ENCODE measurements at places on chromosomes 12 and 14. TPM values are rescaled to one million over a fixed set of nuclear protein-coding genes. Genes with fewer than 3 reads are reported as not detected.

DNA sequence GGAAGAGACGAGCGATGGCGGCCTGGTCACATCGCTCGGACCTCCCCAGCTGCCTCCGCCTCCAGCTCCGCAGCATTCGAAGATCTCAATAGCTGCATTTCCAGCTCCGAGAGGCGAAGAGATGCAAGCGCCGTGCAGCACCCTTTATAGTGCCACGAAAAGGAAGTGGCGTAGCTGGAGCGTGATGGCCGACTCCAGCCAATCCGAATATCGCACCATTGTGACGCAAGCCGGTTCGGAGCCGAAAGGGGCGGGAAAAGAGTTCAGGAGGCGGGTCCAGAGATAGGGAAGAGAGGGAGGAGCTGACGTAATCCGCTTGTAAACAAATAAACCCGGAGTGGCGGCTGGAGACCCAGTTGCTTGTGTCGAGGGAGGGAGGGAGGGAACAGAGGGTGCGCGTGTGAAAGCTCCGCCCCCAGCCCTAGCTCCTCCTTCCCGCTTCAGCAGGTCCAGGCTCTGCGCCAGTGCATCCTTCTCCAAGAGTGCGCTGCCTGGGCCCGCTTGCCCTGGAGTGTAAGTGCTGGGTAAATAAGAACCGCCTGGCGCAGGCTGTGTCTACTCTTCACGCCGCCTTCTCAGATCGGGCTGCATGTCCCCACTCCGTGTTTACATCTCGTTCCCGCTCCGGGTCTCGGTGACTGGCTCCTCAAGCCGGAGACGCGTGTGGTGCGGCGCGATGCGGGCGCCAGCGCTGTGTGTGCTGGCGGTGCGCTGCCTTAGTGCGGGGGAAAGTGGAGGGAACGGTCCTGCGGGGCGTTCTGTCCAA, at the start of gene BTG1:
Gene BTG1 (minus strand): TSS at position 116 of the 766 bp plus-strand sequence. CDS start 311 bp downstream, outside the sequence.
- H3K27me3 ChIP-seq: no peaks in the 10 kb centered on the region
- H3K4me1 ChIP-seq: no peaks in the 10 kb centered on the region

GRCh38 chr14:101963052-101963451, 1.3 kb upstream of the DYNC1H1 start:
- no peak for DNase-seq
- H3K27ac ChIP-seq: no peak overlapping the region
- H3K4me3 ChIP-seq: no peak overlapping the region
- no peaks in the 10 kb centered on the region for H3K27me3 ChIP-seq
- peaks cover 4% of the 10 kb centered on the region for H3K4me1 ChIP-seq

DNA sequence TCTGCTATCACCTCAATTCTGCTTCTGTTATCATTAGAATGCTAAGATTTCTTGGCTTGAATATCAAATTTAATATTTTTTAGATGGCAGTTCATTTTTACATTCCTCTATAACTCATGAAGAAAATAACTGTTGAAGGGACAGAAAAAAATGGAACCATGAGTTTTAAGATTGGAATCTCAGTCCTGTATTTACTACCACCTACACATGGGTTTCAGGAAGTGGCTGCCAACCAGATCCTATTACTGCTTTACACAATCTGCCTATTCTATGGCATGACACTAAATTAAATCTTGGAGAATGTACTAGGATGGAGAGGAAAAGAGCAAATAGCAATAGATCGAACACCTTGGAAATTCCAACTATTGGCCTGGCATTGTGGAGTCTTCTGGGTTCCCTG, 140.8 kb downstream of the DUSP6 start:
- no peak for DNase-seq
- H3K4me3 ChIP-seq: no peak overlapping the region
- no peaks in the 10 kb centered on the region for H3K27me3 ChIP-seq
- no peaks in the 10 kb centered on the region for H3K36me3 ChIP-seq

The SLC10A1 gene
- not detected for total RNA-seq

The KRT73 gene
- total RNA-seq: not detected

The AQP2 gene
- 0.11 TPM for total RNA-seq

GRCh38 chr14:56004786-56005185, 113.4 kb upstream of the PELI2 start:
- no peaks in the 10 kb centered on the region for H3K36me3 ChIP-seq
- H3K4me1 ChIP-seq: peaks cover 2% of the 10 kb centered on the region
- H3K27me3 ChIP-seq: no peaks in the 10 kb centered on the region
- peak overlapping the region; percentile 61 for H3K27ac ChIP-seq
- peak overlapping the region; percentile 17 for H3K4me3 ChIP-seq

DNA sequence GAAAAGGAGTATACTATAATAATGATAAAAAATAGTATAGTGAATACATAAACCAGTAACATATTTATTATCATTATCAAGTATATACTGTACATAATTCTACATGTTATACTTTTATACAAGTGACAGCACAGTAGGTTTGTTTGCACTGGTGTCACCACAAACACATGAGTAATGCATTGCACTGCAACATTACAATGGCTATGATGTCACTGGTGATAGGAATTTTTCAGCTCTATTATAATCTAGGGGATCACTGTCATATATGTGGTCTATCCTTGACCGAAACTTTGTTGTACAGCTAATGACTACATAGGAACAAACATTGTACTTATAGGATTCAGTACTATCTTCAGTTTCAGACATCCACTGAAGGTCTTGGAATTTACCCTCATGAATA, 165.8 kb upstream of the SYT1 start:
- H3K4me3 ChIP-seq: no peak overlapping the region
- no peak for DNase-seq
- H3K27me3 ChIP-seq: no peaks in the 10 kb centered on the region
- H3K36me3 ChIP-seq: no peaks in the 10 kb centered on the region
- H3K4me1 ChIP-seq: no peaks in the 10 kb centered on the region

GRCh38 chr12:130770413-130771028, 54.4 kb upstream of the RIMBP2 start:
- no peak overlapping the region for H3K27ac ChIP-seq
- no peak overlapping the region for H3K4me3 ChIP-seq
- no peaks in the 10 kb centered on the region for H3K4me1 ChIP-seq
- H3K36me3 ChIP-seq: no peaks in the 10 kb centered on the region
- DNase-seq: no peak
- no peaks in the 10 kb centered on the region for H3K27me3 ChIP-seq

The PTPRQ gene
- total RNA-seq: 0.30 TPM

DNA sequence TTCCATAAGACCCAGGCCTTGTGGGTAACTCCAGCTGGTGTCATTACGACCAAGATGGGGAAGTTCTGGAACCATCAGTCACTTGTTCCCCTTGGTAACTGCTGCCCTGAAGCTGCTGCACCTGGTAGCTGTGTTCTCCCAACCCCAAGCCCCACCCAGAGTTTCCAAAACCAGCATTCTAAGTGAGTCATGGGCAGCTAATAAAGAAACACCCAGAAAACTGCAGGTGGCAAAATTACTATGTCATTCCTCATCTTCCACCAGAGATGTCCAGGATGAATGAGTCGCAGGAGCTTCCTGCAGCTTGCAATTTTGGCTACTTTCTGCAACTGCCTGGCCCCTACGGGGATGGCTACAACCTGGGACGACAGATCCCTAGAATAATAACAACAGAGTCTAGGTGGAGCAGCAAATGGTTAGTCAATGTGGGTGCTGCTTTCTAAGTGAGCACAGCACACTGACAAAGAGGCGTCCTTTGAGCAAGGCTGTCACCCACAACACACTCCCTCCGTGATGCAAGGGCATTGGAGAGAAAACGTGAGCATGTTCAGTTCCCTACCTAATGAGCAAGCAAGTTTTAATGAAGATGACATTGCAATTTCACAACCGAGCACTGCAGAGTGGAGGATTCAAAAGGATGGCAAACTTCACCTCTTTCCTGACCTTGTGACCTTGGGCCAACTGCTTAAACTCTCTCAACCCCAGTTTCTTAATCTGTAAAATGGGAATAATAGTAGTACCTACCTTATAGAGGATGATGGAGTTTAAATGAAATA, 301.4 kb upstream of the NOS1 start:
- H3K27me3 ChIP-seq: no peaks in the 10 kb centered on the region
- DNase-seq: no peak
- no peak overlapping the region for H3K4me3 ChIP-seq
- no peaks in the 10 kb centered on the region for H3K4me1 ChIP-seq
- H3K27ac ChIP-seq: no peak overlapping the region
